ENCODE measurements at places on chromosomes 6 and 20. TPM values are rescaled to one million over a fixed set of nuclear protein-coding genes. Genes with fewer than 3 reads are reported as not detected.

GRCh38 chr20:57223648-57224489, 42.6 kb downstream of the BMP7 start:
- DNase-seq: no peak

DNA sequence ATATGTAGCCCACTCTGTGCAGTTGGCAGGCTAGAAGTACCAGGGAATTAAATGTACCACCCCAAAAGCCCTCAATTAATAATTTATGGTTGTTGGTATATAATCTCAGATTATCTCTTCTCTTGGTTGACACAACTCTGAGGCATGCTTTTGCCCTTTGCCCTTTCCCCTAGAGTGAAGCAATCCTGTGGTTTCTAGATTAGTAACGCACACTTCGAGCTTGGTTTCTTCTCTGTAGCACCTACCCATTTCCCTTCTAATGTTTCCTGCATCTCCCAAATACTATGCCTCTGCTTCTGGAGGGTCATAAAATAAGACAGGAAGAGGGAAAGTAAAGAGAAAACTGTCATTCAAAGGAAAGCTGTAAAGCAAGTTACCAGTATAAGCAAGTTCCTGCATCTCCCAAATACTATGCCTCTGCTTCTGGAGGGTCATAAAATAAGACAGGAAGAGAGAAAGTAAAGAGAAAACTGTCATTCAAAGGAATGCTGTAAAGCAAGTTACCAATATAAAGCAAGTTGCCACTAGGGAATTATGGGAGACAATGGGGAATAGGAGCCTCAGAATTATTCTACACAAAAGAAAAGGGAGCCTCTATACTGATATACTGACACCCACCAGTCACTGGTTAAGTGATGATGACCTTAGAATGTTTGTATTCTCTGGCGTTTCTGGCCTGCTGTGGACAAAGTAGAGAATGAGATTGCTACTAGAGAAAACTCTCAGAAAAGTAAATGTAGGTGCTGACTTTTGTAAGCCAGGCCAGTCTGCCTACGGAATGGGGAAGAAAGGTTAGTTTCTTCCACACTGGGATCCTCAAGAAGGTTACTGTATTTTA, 862.6 kb upstream of the MAN1A1 start:
- DNase-seq: no peak

GRCh38 chr6:167078745-167079144, 44.2 kb upstream of the CCR6 start:
- peak; percentile 55 for DNase-seq

DNA sequence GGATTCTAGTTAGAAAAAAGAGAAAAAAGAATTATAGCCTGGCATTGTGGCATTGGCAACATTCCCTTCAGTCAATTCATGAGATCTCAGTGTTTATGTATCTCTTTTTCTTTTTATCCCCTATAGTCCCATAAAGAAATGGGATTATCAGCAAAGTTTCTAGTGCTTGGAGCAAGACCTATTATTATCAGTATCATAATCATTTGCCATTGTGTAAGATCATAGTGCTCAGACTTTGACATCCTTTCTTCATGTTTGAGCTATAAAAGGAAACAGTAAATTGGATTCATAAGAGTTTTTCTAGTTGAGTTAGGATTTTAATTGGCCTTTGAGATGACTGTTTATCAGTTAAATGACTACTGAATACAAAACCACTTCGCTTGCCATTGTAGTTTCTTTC, 295.6 kb downstream of the GRIK2 start:
- no peak for DNase-seq

DNA sequence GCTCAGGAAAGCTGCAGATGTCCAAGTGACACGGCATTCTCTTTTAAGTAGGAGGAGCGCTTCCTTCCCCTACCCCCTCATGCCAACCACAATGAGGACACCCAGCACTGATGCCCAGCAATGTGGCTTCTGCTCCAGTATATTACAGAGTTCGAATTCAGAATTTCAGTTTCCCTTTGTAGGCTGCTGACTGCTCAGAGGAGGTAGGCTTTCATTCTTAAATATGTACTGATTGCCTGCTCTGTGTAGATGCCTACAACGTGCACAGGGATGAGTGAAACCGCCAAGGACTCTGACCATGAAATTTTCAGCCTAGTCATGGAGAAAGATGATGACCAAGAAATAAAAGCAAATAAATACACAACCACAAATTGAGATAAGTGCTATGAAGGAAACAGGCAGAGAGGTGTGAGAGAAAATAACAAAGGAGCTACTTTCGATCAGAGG, 50.9 kb upstream of the TNFAIP3 start:
- peak; percentile 45 for DNase-seq

DNA sequence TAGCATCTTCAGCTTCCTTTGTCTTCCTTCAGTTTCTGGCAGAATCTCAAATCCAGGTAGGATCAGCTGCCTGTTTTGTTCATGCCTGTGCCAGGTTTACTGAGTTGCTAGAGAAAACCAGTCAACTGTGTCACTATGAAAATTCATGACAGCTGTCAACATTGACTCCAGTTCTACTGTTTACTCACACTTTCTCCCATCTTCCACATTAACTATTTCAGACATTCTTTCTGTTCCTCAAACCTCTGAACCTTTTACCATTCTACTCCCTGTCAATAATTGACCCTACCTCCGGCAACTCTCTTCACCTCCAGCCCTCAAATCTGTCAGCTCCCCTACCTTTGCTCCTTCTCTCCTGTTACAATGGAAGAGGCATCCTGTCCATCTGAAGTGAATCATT, 8.5 kb downstream of the ENPP4 start:
- DNase-seq: no peak

- DNase-seq: no peak
Measured at GRCh38 chr6:72704979-72705378, 83.1 kb downstream of the KCNQ5 start.

- peak; percentile 52 for DNase-seq
Measured at GRCh38 chr6:14799928-14800327, 445.9 kb upstream of the JARID2 start.

DNA sequence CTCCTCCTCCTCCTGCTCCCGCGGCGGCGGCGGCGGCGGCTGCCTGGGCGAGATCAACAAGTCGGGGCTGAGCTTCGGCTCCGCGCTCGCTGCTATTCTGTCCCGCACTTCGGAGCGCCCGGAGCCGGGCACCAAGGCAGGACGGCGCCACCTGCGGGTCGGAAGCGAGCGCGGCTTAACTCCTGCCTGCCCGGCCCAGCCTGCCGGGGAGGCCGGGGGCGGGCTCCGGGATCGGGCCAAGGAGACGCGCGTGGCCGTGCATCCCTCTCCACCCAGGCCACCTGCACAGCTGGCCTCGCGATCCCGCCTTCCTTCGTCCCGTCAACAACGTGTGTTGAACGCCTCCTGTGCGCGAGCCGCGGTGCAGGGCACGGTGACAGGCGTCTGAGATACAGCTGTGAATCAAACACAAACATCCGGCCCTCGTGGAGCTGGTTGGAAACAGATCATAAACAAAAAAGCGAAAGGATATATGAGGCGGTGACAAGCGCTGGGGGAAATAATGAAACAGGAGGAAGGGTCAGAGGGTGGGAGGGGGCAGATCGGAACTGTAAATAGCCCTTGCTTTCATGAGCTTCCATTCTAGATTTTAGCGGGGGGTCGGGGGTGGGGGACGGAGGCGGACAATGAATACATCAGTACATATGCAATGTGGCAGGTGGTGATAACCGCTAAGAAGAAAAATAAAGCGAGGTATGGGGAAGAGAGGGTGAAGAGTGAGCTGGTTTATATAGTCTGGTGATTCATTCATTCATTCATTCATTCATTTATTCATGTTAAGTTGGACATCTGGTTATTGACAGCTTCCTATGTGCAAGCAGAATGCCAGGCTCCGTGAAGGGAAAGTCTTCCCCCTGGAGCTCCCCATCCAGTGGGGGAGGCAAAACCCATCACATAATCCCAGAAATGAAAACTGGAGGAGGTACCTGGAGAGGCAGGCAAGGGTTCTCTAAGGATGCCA, 2.0 kb upstream of the KCNB1 start:
- peak; percentile 80 for DNase-seq

Gene CDYL
- 24.4 TPM for total RNA-seq

Gene HCK
- not detected for total RNA-seq

Gene FBXO9
- total RNA-seq: 55.6 TPM

Gene PSORS1C2
- total RNA-seq: not detected

Gene ENPP5
- total RNA-seq: 0.12 TPM

Gene HAO1
- not detected for total RNA-seq

Gene TMEM30A
- 50.1 TPM for total RNA-seq

Gene MYCT1
- not detected for total RNA-seq

Gene EMILIN3
- total RNA-seq: not detected
